ENCODE measurements at places on chromosomes 1 and 21.
A peak's percentile ranks its signal among the peaks of the same experiment; 100 is the strongest.

DNA sequence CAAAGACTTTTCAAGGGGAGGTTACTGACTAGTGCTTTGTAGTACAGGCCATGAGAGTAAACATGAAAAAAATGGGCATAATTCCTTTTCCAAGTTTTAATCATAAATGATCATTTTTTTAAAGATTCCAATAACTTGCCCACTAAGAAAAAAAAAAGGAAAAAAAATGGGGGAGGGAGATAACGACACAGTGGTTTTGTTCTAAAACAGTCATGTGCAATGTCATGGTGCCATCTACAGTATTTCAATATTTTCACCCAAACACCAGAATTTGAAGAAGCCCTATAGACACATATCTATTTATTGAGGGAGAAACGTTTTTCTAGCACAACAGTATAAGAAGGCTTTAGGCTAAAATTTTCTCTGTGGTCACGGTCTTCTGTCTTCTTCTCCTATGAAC is 250.2 kb downstream of the LTN1 start:
- no peak for DNase-seq

DNA sequence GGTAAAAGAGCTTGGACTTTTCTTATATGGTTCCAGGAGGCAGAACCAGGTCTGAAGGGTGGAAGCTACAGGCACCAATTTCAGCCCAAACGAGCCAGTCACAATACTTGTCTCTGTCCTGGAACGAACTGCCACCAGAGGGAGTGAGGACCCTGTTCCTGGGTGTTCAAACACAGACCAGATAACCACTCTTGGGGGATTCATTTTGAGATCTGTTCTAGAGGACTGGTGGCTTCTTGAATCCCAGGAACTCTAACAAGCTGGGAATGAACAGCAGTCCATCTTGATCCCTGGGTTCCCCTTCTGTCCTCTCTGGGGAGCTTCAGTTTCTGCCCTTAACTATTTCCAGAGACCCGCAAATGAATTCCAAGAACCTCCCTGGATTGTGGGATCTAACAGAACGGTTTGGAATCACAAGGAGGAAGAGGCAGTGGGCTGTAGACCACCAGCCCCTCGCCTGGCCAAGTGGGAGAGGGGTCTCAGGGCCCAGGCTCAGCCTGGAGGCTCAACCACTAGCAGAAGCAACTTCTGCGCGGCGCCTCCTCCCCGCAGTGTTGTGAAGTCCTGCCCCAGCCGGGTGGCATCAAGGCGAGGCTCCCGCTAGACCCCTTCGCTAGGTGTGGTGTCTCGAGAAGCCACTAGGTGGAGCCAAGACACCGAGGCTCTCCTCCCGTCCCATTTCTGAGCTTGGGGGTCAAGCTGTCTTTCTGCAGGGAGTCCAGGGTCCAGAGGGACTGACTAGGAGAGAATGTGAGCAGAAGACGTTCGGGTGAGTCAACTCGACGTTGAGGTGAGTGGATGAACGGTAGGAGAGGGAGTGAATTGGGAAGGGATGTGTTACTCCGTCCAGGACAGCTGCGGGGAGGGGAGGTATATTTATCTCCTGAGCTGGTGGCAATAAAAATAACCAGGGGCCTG is 12.1 kb upstream of the NES start:
- DNase-seq = peak; percentile 37

DNA sequence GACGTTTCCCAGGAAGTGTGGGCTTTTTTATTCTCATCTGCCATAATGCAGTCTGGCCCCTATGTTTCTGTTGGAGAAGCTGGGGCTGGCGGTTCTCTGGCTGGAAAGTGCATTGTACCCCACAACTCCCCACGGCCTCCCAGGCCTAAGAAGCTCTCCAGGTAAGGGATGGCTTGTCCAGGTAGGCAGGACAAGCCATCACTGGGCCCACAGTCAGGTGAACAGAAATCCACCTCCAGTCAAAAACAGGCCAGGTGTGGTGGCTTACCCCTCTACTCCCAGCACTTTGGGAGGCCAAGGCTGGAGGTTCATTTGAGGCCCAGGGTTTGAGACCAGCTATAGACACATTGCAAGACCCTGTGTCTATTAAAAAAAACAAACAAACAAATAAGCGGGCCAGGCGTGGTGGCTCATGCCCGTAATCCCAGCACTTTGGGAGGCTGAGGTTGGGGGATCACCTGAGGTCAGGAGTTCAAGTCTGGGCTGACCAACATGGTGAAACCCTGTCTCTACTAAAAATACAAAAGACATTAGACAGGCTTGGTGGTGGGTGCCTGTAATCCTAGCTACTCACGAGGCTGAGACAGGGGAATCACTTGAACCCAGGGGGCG is 3.1 kb upstream of the WNT9A start:
- no peak for DNase-seq

GRCh38 chr1:67908250-67908936 is 75.1 kb upstream of the GNG12 start:
- DNase-seq = no peak

- no peak for DNase-seq
These were observed 55.8 kb downstream of the RNF187 start for GRCh38 chr1:228542981-228543380.

GRCh38 chr1:28099050-28099769 is 10.8 kb upstream of the EYA3 start:
- no peak for DNase-seq

GRCh38 chr1:228464487-228464983 is 22.6 kb upstream of the RNF187 start:
- DNase-seq = peak; percentile 95
